DMS153 (cell line): ENCODE measurements at places on chromosomes 1 and 21.

DNA sequence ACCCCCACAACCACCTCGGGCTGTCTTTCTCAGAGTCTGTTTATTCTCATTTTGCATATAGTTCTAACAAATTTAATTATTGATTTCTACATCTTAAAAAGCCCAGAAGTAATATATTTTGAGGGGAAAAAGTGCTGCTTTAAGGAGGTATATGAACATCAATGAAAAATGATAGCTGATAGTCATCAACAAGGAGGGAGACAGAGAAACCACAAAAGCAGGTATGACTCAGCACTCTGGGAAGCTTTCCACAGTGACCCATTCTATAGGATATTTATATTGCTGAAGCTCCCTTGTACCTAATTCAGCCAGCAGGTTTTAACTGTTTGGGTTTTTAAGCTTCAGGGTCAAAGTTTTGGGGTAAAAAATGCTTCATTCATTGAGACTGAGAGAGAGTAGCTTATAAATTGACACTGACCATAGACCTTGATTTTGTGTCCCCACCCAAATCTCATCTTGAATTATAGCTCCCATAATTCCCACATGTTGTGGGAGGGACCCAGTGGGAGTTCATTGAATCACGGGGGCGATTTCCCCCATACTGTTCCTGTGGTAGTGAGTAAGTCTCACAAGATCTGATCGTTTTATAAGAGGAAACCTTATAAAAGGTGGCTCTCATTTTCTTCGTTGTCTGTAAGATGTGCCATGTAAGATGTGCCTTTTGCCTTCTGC lies 27.4 kb downstream of the VANGL1 start:
- DNase-seq = no peak

DNA sequence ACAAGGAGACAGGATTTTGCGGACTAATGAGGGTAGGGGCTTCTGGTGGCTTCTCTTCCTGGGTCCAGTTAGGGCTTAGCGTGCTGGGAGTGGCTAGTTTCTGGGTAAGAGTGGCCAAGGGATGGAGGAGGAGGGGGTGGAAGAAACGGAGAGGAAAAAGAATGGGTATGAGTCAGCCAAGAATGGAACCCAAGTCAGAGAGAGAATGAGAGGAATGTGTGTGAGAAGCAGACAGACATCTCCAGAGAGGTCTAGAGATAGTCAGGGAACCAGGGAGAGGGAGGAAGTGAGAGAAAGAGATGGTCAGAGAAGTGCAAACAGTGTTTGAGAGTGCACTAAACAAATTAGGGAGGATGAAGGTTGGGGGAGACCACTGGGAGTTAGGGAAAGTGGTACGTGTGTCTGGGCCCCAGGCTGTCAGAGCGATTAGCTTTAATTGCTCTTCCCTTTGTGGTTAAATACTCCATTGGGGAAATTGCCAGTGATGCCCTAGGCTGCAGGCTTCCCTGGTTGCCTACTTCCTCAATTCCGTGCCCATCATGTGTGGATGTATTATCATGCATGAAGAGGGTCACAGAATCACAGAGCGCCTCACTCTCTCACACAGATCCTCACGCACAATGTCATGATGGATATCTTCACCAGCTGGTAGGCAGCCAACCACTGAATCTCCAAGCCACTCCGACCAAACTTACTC lies 1.4 kb downstream of the PEA15 start:
- no peak for DNase-seq

- DNase-seq = no peak
These were observed 8.2 kb upstream of the LEMD1 start for GRCh38 chr1:205429762-205430695.

DNA sequence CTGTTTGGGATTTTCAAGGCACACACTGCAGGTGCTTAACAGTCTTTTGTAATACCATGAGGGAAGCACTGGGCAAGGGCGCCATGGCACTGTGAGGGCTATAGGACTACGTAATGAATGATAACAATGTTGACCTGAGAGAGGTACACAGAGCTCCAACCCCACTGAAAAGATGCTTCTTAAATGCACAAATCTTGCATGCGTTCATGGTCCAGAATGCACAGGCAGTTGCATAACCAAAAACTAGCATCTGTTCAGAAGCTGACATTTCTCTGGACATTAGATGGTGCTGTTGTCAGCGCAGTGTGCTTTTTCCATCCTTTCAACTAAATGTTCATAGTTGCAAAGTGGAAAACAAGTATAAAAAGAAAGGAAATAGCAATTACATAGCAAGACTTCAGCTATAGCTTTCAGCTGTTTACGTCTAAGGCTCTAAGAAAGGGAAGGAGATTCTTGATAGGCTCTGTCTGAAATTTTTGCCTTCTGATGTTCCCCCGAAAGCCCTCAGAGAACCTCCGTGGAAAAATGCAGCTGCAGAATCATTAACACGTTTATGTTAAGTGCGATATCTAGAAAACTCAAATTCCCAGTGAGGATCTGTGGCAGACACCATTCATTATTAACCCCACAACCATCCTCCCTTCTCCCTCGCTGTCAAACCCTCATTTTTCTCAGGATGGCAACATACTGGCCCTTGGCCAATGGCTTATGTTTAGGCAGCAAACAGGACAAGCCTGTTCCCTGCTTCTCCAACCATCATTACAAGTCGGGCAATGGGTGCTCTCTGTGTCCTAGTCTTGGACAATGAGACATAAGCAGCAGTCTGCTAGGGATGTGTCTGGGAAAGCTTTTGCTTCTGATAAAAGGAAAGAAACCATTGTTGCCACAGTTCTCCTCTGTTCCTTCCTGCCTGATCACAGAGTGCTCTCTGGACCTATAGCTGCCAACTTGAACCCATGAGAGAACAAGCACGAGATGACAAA lies 8.2 kb upstream of the TARBP1 start:
- peak; percentile 23 for DNase-seq

GRCh38 chr1:216387782-216388181 lies 35.5 kb downstream of the USH2A start:
- no peak for DNase-seq

- DNase-seq = no peak
These were observed 561.4 kb downstream of the MATN1 start for GRCh38 chr1:30161953-30162352.

DNA sequence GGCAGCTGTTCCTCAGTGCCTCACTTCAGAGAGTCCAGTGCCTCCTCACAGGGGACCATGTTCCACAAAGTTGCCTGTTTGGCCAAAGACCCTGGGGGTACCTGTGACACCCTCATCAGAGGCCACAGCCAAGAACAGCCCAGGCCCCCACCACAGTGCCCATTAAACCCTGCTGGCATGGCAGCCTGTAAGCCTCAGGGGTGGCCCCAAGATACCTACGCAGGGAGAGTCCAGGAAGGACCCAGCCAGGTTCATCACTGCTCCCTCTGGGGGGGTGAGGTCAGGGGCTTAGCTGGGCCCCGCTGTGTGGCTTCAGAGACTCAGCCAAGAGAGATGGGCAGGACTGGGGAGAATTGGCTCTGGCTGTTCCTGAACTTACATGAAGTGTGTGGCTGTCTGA lies 19.1 kb upstream of the PRDM16 start:
- no peak for DNase-seq

GRCh38 chr1:119318466-119319309 lies 49.9 kb upstream of the HAO2 start:
- no peak for DNase-seq

DNA sequence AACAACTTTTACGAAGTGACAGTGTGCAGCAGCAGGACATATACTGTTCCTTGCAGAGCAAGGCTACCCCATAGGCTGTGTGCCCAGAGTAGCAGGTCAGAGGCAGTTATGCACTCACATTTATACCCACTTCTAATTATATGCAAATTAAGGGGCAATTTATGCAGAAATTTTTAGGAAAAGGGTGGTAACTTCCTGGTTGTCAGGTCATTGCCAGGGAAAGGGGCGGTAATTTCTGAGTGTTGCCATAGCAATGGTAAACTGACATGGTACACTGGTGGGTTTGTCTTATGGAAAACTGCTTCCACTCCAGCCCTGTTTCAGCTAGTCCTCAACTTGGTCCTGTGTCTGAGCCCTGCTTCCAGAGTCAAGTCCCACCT lies 12.0 kb upstream of the SLAMF1 start:
- no peak for DNase-seq

DNA sequence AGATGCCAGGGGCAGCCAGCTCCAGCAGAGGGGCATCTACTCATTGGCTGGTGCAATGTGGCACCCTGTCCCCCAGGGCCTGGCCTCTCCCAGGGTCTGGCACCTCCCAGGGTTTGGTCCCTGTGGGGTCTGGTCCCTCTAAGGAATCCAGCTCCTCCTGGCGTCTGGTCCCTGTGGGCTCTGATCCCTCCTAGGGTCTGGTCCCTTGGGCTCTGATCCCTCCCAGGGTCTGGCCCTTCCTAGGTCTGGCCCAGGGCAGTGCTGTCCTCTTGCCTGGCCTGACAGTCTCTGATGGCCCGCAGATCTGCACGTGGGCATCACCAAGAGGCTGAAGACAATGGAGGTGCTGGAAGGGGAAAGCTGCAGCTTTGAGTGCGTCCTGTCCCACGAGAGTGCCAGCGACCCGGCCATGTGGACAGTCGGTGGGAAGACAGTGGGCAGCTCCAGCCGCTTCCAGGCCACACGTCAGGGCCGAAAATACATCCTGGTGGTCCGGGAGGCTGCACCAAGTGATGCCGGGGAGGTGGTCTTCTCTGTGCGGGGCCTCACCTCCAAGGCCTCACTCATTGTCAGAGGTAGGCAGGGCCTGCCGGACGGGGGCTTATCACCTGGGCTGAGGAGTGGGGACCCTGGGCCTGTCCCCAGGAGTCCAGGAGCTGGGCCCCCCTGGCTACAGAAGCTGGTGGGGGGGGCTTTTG lies 73.9 kb downstream of the OBSCN start:
- DNase-seq = no peak

DNA sequence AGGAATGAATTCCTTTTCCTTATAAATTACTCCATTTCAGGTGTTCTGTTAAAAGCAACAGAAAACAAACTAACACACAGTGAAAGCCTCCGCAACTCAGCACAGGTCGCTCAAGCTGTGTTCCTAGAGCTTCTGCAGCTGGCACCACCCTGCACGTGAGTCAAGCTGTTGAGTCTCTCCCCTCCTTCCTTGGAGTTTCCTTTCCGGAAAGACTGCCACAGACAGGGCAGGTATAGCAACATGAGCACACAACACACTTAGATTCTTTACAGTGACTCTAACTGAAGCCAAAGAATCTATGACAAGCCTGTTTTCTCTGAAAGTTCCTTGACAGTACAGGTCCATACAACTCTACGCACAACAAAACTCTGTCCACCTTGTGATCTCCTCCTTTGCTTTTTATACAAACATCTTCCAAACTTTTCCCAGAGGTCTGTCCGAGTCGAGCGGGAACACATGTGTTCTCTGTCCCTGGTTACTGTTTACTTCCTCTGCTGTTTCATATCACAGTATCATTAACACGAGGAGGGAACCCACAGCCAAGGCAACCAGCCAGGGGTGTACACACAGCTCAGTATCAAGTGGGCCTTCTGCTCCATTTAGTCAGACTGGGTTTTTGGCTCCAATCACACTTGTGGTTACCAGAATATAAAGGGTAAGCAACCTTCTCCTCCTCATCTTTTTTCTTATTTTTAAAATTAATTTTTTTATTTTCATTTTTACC lies 38.7 kb upstream of the DESI2 start:
- DNase-seq = no peak

- DNase-seq = no peak
These were observed 215.3 kb upstream of the NFIA start for GRCh38 chr1:60866917-60867531.

DNA sequence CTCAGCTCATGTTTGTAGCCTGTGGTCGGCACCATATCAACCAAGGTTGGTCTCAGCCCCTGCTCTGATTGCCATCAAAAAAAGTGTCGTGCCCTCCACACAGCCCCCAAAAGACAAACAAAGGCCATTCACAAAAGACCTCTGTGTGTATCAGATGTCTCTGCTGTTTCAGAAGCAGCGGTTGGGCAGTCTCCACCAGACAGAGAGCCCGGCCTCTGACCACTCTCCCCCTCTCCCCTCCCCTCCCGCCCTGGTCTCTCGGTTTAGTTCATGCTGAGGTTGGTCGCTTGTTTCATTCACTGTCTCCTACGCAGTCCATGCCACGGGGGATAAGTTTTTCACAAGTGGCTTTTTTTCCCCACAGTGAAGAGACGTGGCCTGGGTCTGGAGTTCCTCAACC lies 27.1 kb downstream of the ACTA1 start:
- no peak for DNase-seq

GRCh38 chr1:211236633-211237320 lies 22.4 kb upstream of the RCOR3 start:
- DNase-seq = peak; percentile 7

- no peak for DNase-seq
These were observed 342.2 kb downstream of the OMA1 start for GRCh38 chr1:58204284-58204683.

GRCh38 chr1:113452921-113453770 lies 62.8 kb downstream of the MAGI3 start:
- peak; percentile 77 for DNase-seq

DNA sequence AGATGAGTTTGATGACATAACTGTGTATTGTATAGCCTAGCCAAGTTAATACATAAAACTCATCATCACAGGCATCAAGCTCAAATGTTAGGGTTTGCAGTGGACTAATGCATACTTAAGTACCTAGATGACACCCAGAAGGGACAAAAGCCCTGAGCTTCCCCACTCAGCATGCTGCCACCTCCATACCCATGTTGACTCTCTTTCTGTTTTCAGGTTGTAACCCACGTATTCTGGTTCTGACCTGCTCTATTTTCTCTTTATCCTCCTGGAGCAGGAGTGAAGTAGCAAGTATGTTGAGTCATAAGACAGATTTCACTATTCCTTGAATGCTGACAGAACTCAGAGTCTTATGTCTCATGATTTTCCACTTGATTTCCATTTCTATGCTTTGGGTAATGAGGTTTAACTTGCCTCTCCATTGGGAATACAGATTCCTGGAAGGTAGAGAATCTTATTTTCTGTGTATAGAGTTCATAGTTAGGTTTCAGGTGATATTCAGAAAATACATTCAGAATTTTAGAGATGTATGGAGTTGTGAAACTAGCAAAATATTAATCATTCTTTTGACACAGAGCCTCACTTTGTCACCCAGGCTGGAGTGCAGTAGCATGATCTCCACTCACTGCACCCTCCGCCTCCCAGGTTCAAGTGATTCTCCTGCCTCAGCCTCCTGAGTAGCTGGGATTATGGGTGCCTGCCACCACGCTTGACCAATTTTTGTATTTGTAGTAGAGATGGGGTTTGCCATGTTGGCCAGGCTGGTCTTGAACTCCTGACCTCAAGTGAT lies 122.5 kb upstream of the KCNJ15 start:
- no peak for DNase-seq

DNA sequence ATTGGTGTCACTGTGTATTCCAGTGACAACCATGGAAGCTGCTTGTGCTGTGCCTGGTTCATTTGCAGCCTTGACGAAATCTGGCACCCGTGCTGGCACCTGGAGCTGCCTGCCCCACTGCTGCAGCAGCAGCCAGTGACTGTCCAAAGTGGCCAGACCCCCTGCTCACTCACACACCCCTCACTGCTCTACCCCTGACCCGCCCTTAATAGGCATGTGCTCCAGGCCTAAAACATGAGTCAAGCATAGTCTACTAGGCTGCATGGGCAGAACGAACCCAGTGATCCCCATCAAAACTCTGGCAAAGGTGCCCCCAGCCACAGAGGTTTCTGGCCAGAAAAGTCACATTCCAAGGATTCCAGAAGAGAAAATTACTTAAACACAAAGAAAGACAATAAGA lies 7.7 kb downstream of the PRAMEF1 start:
- no peak for DNase-seq
